Stimulated activated CD4-positive, alpha-beta T cell treated with anti-CD3 and anti-CD28 coated beads, Interleukin-1b, Interleukin-23, amount 100 ng/mL, for 48 hours (primary cell): ENCODE measurements at places on chromosomes 6 and 20.

DNA sequence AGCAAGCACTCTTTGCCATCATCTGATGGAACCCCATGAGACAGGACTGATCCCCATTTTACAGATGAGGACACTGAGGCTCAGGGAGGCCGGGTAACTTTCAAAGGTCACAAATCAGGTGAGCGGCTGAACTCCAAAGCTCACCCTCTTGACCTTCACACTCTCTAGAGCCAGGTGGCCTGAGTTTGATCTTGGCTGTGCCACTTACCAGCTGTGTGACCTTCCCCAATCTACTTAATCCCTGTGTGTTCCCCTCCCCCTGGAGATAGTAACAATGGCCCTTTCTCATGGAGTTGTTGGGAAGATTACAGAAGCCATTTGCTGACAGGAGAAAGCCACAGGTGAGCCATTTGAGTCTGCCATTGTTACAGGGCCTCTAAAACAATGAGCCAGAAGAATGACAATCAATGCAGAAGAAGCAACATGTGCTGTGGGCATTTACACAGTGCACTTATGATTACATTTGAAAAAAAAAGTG lies 34.5 kb downstream of the BMP7 start:
- DNase-seq, result no peak

DNA sequence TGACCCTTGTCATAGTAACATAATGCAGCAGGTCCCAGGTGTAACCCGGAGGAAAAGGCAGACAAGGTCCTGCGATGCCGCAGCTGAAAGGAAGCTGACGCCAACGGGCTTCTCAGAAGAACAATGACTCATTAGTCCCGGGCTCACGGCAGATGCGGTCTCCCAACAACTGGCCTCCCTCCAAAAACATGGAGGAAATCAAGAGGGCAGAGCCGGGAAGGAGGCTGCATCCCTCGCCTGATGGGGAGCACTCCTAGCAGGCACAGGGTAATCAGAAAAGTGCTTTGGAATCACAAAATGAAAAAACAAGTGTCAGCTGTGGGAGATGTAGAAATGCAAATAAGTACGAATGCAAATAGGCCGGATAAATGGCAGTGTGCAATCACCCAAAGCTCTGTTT lies 165.2 kb upstream of the AGPAT4 start:
- no peak for DNase-seq

DNA sequence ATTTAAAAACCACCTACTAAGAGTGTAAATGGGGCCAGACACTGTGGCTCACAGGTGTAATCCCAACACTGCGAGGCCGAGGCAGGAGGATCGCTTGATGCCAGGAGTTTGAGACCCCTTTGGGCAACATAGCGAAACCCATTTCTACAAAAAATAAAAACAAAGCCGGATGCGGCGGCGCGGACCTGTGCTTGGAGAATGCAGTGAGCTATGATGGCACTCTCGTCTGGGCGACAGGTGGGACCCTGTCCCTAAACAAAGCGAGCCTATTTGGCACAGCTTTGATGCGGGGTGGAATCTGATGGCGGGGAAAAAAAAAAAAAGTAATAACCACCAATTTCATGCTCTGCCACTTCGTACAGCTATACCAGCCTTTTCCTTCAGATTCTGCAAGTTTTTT lies 1.1 kb downstream of the TCP1 start:
- no peak for DNase-seq

GRCh38 chr6:21744331-21744730 lies 150.8 kb downstream of the SOX4 start:
- DNase-seq, result no peak

- DNase-seq, result no peak
These were observed 35.7 kb upstream of the SNRPB2 start for GRCh38 chr20:16694161-16694560.

DNA sequence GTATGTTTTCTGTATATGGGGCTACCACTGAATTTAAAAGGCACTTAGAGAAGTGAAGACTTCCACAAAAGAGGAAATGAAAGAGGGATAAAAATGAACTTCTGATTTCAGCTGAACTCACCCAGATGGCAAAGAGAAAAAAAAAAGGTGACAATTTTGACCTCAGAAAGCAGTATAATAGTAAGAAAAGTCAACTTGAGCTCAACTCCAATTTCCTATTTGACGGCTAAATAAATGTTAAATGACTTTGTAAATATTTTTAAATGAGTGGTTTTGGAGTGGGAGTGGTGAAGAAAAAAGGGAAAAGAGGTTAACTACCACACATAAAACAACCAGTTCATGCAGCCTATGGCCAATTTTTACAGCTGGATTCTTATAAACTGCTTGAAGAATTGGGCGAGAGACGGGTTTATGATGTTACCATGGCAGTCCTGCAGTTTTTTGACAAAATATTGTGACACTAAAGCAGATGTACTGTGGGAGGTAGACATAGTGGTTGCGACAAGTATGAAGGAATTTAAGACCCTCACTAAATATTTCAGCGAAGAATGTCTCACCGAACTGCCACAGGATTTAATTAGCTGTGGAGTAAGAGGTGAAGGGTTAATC lies 49.8 kb upstream of the ADTRP start:
- DNase-seq, result no peak

GRCh38 chr6:13428583-13429405 lies 58.6 kb downstream of the GFOD1 start:
- DNase-seq, result no peak

DNA sequence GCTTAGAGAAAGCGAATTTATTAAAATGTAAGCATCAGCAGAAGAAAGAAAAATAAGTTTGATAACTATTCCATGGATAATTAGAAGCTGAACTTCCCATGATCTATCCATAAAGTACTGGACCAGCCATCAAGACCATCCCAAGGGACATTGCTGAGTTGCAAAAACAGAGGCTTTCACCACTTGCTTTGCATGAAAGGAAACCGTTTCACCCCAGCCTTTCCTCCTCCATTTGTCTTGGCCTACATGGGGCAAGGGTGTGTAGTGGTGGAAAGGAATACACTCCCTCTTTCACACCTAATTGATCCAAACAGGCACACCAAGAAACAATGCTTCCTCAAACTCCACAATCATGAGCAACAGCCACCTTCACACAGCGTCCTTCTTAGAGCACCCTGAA lies 10.4 kb downstream of the HIVEP2 start:
- no peak for DNase-seq

- DNase-seq, result no peak
These were observed 434.0 kb upstream of the JARID2 start for GRCh38 chr6:14811775-14812428.

GRCh38 chr6:132927713-132928112 lies 113.3 kb downstream of the RPS12 start:
- DNase-seq, result no peak

- no peak for DNase-seq
These were observed 57.9 kb downstream of the SAMD5 start for GRCh38 chr6:147566244-147566898.

DNA sequence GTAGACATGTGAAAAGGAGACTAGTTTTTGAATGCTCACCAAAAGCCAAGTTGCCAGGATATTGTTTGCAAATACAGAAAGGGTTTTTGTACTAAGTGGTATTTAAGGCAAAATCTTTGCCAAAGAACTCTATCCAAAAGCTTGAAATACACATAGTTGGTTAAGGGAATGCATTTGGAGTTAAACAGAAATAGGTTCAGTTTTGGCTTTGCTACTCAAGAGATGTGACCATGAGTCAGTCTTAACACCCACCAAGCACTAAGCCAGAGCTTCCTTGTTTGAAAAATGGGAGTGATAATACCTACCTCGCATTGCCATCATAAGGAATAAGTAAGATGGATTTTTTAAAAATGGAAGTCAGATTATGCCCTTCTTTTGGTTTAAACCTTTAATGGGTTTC lies 191.7 kb upstream of the LAMP5 start:
- no peak for DNase-seq

- DNase-seq, result no peak
These were observed 871.1 kb upstream of the GJE1 start for GRCh38 chr6:141261672-141262060.

GRCh38 chr6:109187399-109188114 lies 92.2 kb downstream of the CEP57L1 start:
- peak; percentile 43 for DNase-seq

GRCh38 chr20:18016772-18017171 lies 40.9 kb downstream of the OVOL2 start:
- DNase-seq, result no peak

- no peak for DNase-seq
These were observed 23.1 kb downstream of the STK35 start for GRCh38 chr20:2124564-2125213.

GRCh38 chr20:44692932-44693480 lies 22.2 kb upstream of the CCN5 start:
- no peak for DNase-seq

DNA sequence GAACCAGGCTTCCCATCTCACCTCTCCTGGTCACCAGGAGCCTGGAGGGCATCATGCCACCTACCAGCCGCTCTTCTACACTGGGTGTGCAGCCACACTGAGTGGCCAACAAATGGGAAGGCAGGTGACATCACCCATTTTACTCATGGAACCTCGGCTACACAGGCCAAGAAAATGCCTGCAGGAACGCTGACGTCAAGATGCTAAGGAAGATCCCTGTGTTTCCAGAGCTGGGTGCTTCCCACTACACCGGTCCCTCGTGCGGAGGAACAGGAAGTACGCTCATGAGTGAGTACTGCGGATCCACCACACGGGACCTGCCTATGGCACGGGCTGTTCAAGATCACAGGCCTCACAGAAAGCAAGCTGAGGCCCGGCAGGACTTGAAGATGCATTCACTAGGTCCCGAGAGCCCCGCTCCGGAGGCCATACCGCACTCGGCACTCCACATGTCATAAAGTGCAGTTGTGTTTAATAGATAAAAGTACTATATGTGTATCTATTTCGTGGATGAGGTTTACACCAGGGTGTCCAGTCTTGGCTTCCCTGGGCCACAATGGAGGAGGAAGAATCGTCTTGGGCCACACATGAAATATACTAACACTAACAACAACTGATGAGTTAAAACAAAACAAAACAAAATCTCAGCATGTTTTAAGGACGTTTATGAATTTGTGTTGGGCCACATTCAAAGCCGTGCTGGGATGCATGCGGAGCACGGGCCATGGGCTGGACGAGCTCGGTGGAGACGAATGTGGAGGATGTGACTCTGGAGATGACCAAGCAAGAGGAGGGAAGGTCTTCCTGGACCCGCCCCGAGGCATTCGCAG lies 257.9 kb downstream of the THBS2 start:
- DNase-seq, result no peak

DNA sequence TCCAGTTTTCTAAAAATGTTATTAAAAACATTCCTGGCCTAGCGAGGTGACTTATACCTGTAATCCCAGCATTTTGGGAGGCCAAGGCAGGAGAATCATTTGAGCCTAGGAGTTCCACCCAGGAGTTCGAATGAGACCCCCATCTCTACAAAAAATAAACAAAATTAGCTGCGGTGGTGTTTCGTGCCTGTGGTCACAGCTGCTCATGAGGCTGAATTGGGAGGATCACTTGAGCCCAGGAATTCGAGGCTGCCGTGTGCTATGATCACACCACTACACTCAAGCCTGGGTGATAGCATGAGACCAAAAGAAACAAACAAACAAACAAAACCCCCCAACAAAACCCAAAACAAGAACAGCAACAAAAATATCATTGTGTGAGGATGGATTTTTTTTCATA lies 19.8 kb upstream of the POLR1H start:
- no peak for DNase-seq

GRCh38 chr6:39610221-39610620 lies 115.0 kb downstream of the KIF6 start:
- DNase-seq, result no peak

- DNase-seq, result no peak
These were observed 68.7 kb downstream of the ATRN start for GRCh38 chr20:3539311-3540107.

- no peak for DNase-seq
These were observed 306.4 kb downstream of the DHX35 start for GRCh38 chr20:39268491-39268951.

DNA sequence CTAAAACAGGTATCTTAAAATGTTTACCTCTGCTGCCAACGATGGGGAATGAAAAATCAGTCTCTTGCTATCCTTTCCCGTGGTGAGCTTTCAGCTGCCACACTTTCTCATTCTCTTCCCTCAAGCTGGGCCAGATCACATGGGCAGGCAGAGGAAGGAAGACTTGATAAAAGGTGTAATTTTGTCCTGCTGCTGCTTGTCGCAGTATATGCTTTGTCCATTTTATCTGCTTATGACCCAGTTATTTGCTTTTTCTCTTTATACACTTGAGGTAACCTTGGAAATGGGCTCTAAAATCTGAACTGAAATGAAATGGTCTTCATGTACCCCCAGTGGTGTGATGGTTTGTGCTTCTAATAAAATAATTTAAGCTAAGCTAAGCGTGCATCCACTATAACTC lies 695.9 kb upstream of the FLRT3 start:
- DNase-seq, result no peak

DNA sequence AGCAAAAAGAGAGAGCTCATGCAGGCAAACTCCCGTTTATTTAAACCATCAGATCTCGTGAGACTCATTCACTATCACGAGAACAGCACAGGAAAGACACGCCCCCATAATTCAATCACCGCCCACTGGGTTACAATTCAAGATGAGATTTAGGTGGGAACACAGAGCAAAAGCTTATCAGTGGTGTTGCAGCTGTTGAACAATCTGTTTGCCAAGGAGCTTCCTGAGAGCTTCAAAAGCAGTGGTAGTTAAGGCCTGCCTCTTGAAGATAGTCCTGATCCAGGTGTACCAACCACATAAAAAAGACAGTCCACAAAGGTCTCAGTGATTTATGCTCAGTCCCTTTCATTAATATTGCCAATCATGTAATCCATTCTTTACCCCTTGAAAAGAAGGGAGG lies 269.4 kb upstream of the IRAK1BP1 start:
- no peak for DNase-seq

DNA sequence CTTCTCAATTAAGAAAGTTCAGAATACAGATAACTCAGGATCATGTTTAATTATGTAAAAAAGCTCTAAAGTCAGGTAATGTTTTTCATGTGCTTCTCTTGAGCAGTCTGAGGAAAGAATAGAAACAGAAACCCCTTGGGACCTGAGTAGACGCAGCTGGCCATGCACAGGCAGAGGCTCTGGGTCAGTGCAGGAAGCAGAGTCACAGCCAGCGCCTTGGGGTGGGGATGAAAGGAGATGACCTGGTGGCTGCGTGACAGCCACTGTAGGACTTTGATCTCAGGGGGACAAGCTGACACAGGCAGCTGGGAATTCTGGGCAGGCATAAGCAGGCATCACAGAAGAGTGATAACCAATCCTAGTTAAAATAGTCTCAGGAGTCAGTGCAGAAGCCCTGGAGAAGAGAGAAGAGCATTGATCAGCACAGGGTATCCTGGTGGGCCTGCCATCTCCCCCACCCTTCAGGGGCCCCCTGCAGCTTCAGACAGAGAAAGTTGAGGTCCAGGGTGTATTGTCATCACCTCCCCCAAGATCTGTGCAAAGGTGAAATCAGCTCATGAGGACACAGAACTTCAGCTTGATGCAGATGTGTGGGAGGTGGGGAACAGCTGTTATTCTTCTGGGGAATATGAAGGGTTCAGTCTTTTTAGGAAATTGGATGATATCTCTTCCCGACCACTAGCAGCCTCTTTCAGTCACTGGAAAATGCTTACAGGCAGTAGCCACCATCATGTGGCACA lies 6.4 kb downstream of the HLA-DQB1 start:
- DNase-seq, result no peak
